SK-MEL-5 (cell line): ENCODE measurements at places on chromosomes 1 and 21.

DNA sequence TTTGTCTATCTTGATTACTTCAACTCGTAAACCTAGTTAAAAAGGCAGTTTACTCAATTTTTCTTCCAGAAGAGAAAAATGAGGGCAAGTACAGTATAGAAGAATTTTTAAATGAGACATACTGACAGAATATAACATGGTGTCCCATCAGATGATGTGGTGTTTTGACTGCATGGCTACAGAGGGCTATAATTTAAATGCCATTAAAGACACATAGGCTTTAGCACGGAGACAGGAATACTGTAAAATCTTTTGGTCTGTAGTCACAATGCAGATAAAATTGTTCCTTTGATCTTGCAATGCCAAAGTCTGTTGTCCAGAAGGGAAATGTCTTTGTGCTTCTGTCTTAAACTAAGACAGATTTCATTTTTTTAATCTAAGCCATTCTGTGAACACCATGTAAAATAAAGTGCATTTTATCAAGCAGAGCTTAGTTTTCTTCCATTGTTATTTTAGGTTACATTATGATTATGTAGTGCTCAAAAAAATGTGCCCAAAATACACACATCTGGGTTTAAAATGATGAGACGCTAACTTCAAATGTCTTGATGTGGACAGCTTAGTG is 249.6 kb downstream of the PTPRC start:
- no peak for DNase-seq

- no peak for DNase-seq
These were observed 106.1 kb downstream of the PTGER3 start for GRCh38 chr1:70941563-70941962.

DNA sequence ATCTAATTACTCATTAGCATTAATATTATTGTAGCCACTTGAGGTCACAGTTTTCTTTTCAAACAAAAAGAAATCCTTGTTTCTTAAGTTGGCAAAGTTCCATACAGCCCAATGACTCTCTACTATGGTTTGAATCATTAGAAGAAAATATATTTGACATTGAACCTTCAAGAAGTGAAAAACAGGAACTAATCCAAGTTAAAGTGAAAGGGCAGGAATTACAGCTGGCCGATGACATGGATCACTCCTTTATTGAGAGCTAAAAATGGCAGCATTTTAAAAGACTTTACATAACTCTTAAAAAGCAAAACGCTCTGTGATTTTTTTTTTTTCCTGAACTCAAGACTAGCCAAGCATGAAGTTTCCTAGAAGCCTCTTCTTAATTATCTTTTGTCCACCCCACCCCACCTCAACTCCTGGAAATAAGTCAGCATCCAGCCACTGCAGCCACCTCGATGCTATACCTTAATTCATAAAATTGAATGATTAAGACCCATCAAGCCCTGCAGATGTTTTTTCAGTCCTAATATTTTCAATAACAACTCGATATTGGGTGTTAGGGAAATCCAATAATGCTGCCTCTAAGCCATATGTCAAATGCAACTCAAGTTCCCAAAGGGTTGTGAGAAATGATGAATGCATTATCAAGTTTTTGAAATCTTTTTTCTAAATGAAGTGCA is 323.1 kb downstream of the HHIPL2 start:
- DNase-seq = no peak

DNA sequence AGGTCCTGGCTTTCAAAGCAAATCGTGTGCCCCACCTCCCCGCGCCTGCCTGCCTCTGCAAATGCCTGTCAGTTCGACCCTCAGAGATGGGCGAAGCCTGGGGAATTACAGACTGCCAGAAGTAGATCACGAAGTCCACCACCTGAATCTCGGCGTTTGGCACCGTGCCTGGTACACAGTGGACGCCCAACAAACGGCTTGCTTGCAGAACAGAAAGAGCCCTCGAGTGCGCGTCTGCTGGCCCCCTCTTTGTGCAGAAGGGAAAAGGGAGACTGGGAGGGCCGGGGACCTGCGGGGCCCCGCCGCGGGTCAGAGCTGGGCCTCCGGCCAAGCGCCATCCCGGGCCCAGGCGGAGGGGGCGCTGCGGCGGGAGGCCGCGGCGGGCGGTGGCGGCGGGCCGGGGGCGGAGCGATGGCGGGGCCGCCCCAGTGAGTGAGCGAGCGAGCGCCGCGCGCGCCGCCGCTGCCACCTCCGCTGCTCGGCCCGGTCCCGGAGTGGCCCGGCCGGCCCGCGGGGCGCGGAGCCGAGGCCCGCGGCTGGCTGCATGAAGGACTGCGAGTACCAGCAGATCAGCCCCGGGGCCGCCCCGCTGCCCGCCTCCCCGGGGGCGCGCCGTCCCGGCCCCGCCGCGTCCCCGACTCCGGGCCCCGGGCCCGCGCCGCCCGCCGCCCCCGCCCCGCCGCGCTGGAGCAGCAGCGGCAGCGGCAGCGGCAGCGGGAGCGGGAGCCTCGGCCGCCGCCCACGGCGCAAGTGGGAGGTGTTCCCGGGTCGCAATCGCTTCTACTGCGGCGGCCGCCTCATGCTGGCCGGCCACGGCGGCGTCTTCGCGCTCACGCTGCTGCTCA is at the start of gene ZDHHC18:
Gene ZDHHC18, plus strand, starts transcription at position 428 of the 845 bp plus-strand sequence. Its CDS starts 117 bp downstream, at position 545.
- DNase-seq = peak; percentile 49

- no peak for DNase-seq
These were observed 69.6 kb downstream of the PTPRU start for GRCh38 chr1:29305943-29306342.

DNA sequence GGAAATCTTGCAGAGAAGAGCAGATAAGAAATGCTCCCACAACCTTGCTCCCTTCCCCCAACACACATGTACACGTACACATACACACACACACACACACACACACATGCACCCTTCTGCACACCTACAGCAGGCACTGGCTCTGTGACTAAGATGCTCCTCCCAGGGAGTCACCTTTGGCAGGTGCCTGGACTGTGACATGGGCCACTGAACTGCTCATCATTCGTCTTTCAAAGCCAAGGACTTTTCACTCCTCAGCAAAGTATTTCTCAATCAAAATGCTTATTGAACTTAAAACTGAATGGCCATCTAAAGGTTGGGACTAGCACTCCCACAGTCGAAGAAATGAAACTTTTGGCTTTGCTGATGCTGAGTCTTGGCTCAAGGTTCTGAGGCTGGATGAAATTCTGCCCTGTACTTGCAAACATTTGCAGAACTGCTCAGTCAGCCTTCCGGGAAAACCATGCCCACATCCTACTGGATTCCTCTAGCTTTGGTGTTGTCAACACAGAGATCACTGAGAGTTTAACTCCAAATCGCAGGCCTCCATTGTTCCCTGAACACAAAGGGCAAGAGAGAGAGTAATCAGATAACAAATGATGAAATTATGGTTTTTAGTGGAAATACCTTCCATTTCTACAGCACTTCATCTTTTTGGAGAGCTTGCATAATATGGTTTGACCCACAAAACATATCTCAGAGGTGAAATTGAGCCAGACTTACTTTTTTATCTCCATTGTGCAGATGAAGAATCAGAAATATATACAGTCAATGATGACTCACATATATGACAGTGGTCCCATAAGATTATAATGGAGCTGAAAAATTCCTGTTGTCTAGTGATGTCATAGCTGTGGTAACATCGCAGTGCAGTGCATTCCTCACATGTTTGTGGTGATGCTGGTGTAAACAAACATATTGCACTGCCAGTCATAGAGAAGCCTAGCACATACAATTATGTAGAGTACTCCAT is 72.4 kb upstream of the BCAR3 start:
- peak; percentile 66 for DNase-seq

- no peak for DNase-seq
These were observed 12.6 kb downstream of the KIAA0040 start for GRCh38 chr1:175179837-175180590.

DNA sequence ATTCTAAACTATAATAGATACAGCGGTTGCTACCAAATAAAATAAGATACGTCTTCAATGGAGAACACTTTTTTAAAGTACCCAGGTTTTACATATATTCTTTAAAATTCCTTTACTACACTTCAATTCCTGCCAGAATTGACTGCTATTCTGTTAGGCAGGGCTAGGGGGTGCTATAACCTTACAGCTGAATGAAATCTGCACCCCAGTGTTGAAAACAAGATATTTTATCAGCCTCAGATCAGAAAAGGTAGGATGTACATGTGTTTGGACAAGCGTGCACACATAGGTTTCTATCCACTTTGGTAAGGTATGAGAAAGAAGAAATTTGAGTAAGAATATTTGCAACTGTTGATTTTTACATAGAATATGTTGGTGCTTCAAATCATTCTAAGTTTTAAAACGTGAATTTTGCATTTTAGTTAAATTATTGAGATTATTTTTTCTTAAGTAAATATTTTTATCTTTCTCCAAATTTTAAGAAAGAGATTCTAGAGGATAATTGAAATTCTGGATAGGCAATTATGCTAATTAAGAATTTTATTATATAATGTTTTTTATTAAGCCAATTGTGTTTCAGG is 490.8 kb upstream of the ADGRL4 start:
- peak; percentile 49 for DNase-seq

- DNase-seq = peak; percentile 86
These were observed 25.5 kb downstream of the TUFT1 start for GRCh38 chr1:151565502-151566189.

GRCh38 chr1:109838838-109839240 is 71.8 kb upstream of the CSF1 start:
- DNase-seq = no peak

DNA sequence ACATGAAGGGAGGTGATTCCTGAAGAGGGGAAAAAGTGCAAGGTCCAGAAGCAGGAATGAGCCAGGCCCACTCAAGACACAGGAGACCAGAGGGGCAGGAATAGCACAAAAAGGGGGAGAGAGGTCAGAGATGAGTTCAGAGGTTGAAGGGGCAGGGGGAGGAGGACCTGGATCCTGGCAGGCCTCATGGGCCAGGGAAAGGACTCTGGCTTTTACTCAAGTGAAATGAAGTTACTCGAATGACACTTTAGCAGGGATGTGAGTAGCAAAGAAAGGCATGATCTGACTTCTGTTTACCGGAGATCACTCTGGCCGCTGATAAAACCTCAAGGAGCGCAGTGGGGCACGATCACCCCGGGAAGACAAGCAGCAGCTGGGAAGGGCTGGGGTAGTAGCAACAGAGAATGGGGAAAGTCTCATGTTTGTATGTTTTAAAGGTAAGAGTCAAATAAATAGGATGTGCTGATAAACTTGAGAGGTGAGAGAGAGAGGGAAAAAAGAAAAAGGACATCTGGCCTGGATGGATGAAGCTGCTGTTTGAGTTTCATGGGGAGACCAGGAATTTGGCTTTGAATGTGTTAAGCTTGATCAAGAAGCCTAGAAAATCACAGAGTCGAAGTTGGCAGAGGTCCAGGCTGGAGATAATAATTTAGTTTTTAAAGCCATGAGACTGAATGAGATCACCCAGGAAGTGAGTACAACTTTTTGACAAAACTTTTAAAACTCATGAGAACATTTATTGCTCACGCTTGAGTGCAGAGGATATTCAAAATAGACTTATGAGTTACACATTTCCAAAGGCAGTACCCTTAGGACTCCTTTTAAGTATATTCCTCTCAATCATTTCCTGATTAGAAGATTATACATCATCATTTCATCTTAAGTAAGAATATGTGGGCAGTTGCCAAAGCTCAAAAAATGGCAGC is 156.0 kb downstream of the RERE start:
- no peak for DNase-seq

DNA sequence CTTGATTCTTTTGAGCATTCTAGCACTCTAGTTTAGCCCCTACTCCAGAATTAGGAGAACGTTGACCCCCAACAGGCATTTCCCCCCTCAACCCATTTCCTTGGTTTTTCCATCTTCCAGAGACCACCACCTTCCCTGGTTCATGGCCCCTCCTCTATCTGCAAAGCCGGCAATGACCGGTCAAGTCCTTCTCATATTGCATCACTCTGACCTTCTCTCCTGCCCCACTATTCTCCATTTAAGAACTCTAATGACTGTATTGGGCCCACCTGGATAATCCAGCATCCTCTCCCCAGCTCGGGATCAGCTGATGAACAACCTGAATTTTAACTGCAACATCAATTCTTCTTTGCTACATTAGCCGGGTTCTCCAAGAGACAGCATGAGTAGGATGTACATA is 437.4 kb downstream of the NPHP4 start:
- no peak for DNase-seq

GRCh38 chr1:31470794-31471315 is 57.8 kb downstream of the SERINC2 start:
- no peak for DNase-seq

- no peak for DNase-seq
These were observed 35.1 kb downstream of the PTPRF start for GRCh38 chr1:43565600-43566360.

DNA sequence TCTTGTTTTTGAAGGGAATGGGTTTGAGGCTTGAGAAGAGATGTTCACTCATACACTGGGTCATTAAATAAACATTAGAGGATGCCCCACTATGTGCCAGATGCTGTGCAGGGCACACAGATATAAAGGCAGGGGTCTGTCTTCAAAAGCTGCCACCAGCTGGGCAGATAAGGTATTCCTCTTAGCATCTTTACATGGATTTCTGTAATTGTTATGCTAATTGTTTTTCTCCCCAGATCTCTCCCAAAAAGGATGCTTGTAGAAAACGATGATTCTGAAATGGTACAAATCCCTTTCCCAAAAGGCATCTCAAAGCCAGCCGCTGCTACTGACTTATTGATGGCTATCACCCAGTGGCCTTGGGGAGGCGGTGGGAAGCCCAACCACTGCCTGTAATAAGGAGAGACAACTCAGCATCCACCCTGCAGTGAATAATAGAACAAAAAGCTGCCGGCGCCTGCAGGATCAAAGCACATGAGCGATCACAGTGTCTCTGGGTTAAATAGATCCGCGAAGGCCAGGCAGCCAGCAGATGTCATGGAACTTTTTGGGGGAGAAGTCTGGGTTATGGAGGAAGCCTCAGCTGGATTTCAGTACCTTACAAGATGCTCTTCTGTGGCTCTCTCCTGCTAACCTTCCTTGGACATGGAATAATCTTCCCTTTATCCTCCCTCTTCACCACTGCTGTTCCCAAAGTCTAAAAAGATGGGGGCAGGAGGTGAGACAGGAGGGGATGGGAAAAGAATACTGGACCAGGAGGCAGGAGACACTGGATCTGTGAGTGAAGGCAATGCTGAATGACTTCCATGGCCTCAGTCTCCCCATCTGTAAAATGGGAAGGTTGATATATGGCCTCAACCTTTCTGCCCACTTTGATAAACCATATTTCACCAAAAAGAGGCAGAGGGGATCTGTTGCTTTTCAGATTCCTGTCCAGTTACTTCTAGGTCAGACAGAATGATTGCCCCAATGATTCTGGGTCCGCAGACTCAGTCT is 54.8 kb upstream of the CD34 start:
- no peak for DNase-seq

GRCh38 chr21:31917108-31917507 is 44.3 kb downstream of the HUNK start:
- DNase-seq = no peak

DNA sequence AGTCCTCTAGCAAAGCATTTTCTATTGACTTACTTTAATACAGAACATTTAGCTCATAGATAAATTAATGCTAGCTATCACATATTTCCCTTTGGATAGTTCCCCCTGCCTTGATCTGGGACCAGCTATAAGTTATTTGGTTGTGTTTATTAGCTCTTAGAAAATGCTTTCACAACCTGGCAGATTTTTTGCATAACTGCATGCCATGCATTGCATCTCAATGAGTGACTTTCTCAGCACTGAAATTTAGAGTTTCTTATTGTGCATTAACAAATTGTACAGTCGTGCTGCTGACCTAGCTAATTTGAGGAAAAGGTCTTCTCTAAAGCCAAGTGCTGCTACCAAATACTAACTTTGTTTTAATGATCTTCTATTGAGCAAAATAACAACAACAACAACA is 164.8 kb downstream of the PLPPR5 start:
- no peak for DNase-seq
